ENCODE measurements at places on chromosomes 3 and 15. TPM values are rescaled to one million over a fixed set of nuclear protein-coding genes. Genes with fewer than 3 reads are reported as not detected.

The CEP19 gene
- total RNA-seq = 3.3 TPM

The TUBGCP5 gene
- total RNA-seq = 13.8 TPM

DNA sequence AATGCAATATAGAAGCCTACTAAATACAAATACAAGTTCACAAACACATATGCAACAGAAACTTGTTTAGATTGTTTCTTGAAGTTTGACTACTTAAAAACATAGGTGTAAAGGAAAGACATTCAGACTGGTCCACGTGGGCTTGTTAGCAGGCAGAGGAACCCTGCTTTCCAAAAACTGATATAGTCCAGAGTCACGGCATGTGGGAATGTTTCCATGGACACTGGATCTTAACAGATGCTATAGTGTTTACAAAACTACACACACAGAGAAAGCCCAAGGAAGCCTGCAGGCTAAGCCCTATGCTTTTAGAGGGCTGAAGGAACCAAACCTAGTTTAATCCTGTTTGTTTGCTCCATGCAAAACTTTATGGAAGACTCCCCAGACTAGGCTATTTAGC is 45.2 kb upstream of the LRRC58 start:
- DNase-seq = no peak

DNA sequence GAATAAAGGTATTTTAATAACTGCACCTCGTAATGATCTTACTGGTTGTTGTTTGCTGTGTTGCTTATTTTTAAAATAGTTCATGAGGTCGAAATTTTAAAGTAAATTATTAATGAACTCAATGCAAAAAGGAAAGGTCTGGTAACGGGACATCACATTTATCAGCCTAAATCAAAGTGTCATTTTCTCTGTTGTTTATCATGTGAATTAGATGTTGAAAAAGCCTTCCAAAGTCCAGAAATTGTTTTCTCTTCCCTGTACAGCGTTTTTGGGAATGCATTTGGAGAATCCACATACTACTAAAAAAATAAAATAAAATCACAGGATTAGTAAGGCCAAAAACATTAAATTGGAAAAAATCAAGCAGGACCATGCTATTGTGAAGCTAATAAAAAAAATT is 339.2 kb upstream of the NECTIN3 start:
- no peak for DNase-seq

GRCh38 chr3:151101270-151101969 is 16.0 kb downstream of the MED12L start:
- no peak for DNase-seq

DNA sequence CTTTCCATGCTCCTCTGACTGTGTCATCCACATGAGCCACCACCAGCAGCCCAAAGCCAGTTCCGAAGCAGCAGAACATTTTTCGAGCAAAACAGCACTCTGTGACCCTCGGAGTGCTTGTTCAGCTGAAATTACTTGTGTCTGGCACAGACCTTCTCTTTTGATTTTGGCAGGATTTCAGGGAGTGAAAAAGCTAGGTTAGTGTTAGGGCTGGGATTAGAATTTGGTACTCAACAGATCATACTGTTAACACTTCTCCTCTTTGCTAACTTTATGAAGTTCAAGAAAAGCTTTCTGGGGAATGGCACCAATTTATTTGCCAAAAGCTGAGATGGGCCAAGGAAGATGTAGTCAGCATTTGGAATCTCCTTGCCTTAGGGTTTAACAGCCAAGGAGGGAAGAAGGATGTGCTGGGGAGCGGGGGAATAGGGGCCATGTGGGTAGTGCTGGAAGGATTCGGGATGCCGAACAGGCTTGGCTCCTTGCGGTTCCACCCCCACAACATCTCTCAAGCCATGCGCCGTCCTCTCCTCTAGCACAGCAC is 55.1 kb upstream of the TRA2B start:
- DNase-seq = peak; percentile 26

- no peak for DNase-seq
Measured at GRCh38 chr3:187484547-187485295, 116.5 kb downstream of the RTP4 start.

DNA sequence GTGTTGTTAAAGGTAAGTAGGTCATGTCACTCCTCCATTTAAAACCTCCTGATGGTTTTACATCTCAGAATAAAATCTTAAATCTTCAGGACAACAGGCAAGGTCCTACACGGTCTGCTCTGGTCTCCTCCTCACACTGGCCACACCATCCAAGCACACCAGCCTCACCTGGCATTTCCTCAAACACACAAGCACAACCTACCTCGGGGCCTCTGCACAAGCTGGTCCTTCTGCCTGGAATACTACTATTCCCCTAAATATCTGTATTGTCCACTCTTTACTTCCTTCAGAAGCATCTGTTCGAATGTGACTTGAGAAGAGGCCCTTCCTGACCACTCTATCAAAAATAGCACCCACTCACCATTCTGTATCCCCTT is 1.8 kb downstream of the GORASP1 start:
- no peak for DNase-seq

DNA sequence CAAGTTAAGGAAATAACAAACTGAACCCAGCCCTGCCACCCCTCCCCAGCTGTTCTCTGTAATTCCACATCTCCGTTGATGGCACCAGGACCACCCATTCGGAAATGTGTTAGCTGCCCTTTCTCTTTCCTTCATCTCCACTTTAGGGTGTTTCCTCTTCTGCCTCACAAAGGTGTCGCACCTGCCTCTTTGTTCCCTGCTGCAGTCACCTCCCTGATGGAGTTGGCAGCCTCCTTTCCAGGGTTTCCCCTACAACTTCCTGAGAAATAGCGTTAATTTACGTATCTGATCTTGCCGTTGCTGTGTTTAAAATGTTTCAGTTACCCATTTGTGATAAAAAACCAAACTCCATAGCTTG is 57.3 kb downstream of the GPR171 start:
- DNase-seq = no peak

GRCh38 chr3:58150810-58151199 is 60.0 kb downstream of the DNASE1L3 start:
- DNase-seq = peak; percentile 31

- no peak for DNase-seq
Measured at GRCh38 chr15:83567318-83567717, 86.6 kb upstream of the ADAMTSL3 start.

DNA sequence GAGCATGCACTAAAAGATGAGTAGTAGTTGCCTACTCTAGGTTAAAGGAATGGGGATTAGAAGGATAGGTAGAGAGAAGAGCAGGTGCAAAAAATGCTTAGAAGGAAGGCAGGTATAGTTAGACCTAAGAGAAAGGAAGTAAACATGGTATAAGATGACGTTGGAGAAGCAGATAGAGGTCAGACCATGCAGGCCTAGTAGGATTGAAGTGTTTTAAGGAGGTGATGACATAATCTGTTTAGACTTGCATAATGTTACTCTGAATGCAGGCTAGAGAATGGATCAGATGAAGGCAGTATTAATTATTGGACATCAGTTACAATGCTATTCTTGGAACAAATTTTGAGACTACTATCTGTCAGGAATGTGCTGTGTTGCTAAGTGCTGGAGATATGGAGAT is 11.1 kb upstream of the ECT2 start:
- DNase-seq = no peak

DNA sequence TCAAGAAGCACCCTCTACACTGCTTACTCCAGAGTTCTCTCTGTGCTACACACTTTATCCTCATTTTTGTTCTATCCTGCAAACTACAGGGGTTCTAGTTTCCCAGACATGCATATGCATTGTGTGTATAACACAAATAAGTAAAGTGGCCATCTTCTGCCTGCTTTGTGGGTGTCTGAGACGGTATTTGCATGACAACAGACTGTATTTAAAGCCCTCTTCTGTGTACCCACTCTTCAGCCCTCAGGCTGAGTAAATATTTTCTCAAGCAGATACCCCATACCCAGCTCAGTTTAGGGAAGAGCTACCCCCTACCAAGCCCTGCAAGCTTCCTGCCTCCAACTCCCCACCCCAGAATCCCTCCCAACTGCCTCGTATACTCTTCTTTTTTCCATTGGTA is 31.7 kb downstream of the SYNPR start:
- DNase-seq = no peak
